ENCODE measurements at places on chromosomes 4 and X.

DNA sequence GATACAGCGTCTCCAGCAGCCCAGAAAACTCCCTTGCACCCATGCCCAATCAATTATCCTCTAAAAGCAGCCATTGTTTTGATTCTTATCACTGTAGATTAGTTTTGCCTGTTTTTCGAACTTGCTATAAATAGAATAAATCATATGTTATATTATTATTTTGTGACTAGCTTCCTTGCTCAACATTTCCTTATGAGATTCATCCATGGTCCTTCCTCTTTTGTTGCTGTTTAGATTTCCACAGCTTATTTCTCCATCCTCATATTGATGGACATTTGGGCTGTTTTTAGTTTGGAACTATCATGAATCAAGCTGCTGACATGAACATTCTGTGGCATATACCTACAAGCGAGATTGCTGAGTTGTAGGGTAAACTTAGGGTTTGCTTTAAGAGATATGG is 595.3 kb downstream of the BCOR start:
- DNase-seq: no peak

DNA sequence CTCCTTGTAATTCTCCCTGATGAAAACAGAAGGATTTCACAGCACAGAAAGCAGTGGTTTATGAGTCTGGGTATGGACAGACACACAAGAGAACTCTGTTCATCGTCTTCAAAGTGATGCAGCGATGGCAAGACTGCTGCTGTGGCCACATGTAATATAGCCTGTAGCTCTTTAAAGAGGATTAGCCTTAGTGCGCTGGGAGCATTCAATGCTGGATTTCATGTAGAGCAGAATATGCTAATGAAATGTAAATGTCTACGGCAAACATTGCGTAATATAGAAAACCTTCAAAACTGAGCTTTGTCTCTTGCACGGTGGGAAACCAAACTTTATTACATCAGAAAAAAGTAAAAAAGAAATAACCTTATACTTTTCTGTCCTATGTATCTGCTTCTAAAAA is 42.9 kb downstream of the ALPK1 start:
- no peak for DNase-seq

- no peak for DNase-seq
Measured at GRCh38 chrX:46627062-46627461, 53.5 kb downstream of the CHST7 start.

GRCh38 chr4:132998585-132999230 is 150.4 kb upstream of the PCDH10 start:
- peak; percentile 9 for DNase-seq

All from GM12865 (cell line).